EH (cell line): ENCODE measurements at places on chromosomes 2 and 18.

GRCh38 chr2:86066915-86067314 lies 38.8 kb downstream of the POLR1A start:
- no peak for DNase-seq

DNA sequence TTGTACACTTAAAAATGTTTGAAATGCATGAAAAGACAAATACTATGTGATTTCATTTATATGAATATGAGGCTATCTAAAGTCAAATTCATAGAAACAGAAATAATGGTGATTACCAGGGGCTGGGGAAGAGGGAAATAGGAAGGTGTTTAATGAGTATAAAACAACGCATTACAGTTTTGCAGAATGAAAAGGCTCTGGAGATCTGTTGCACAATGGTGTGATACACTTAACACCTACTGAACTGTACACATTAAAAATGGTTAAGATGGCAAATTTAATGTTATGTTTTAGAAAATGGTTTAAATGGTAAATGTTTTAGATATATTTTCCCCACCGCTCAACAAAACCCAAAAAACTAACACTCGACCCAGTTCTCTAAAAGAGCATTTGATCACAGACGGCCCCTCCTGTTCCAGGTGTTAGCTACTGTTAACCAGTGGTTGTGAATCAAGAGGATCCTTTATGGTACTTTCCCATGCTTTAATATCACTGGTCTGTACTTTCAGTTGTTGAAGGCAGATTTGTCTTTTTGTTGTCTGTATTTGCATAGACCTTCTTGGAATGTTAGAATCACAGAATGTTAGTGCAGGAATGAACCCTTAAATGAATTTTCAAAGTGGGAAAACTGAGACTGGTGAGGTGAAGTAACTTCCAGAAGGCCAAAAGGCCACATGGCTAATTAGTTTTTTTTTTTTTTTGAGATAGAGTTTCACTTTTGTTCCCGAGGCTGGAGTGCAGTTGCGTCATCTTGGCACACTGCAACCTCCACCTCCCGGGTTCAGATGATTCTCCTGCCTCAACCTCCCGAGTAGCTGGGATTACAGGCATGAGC lies 10.2 kb downstream of the RAB10 start:
- peak; percentile 56 for DNase-seq

GRCh38 chr18:32303400-32303799 lies 113.6 kb downstream of the MEP1B start:
- no peak for DNase-seq

GRCh38 chr2:201879996-201880395 lies 73.7 kb downstream of the CDK15 start:
- peak; percentile 25 for DNase-seq

DNA sequence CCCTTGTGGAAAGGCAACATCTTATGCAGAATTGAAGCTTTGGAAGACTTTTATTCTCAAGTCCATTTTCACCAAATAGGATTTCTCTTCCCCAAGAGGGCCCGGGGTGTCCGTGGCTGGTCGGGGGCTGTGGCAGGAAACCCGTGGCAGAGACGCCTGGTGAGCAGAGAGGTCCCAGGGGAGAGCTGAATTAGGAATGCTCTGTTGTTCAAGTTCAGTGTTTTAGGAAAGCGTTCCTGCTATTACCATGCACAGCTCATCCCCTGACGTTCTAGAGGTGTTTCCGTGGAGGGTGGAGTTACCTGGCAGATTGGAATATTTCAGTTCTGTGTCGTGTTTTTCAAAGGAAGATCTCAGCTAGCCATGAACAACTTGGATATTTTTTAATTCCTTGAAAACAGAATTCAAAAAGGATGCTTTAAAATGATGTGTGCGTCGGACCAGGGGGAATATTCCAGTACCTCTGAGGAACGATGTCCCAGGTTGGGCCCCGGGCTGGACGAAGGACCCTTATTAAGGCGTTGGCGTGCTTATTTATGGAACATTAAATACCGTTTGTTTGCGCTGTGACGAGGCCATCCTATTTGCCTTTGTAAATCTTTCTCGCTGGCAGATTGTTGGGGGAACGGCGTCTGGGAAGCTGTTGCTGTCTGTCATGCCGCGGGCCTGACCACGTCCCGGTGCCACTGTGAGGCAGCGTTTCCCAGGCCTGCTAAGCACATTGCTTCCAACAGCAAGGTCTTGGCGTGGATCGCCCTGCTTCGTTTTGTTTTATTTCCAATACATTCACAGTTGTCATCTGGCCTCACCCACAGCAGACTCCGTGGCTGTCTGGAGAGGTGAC lies 8.2 kb downstream of the NFATC1 start:
- DNase-seq = no peak

GRCh38 chr2:9228088-9228751 lies 21.6 kb downstream of the ASAP2 start:
- DNase-seq = peak; percentile 89
